ENCODE measurements at places on chromosomes 6 and 20. TPM values are rescaled to one million over a fixed set of nuclear protein-coding genes. Genes with fewer than 3 reads are reported as not detected.

Gene TBXT
- total RNA-seq: not detected

Gene PRR18
- not detected for total RNA-seq

Gene DEFB132
- not detected for total RNA-seq

Gene OOEP
- 0.30 TPM for total RNA-seq

Gene UBD
- not detected for total RNA-seq

Gene DOK5
- 55.3 TPM for total RNA-seq

Gene FRK
- 1.6 TPM for total RNA-seq

Gene SASH1
- total RNA-seq: 120 TPM

Gene ZC2HC1B
- total RNA-seq: not detected

Gene CEBPB
- total RNA-seq: 54.6 TPM

Gene IYD
- not detected for total RNA-seq

Gene RSPH4A
- 0.10 TPM for total RNA-seq

Gene EPPIN
- 0.39 TPM for total RNA-seq

Gene COQ3
- total RNA-seq: 3.3 TPM

Gene SMLR1
- total RNA-seq: not detected

Gene LGSN
- total RNA-seq: 0.07 TPM

Gene CGAS
- total RNA-seq: 3.3 TPM

Gene MED20
- total RNA-seq: 19.9 TPM

Gene ANKRD66
- total RNA-seq: not detected

Gene MYL9
- 54.0 TPM for total RNA-seq

Gene SLC22A1
- total RNA-seq: 0.40 TPM

Gene TRIM40
- not detected for total RNA-seq

Gene KIAA0408
- 0.50 TPM for total RNA-seq

Gene PRPF6
- 63.7 TPM for total RNA-seq

Gene RIN2
- total RNA-seq: 50.4 TPM

Gene FKBP1A
- 244 TPM for total RNA-seq

Gene FOXA2
- not detected for total RNA-seq

Gene PPP1R3G
- 3.0 TPM for total RNA-seq

Gene PTPRK
- 59.6 TPM for total RNA-seq

Data from smooth muscle cell of the pulmonary artery (primary cell).